CD4-positive, alpha-beta T cell treated with Interleukin-12 subunit alpha and Interleukin-12 subunit beta, for 1 hour (primary cell): ENCODE measurements at places on chromosomes 11 and 22.

- peak; percentile 50 for DNase-seq
These were observed 4.7 kb upstream of the SHISA8 start for GRCh38 chr22:41919357-41920224.

- no peak for DNase-seq
These were observed 121.1 kb upstream of the CRYBB3 start for GRCh38 chr22:25078591-25078990.

- no peak for DNase-seq
These were observed 47.9 kb downstream of the KCNQ1OT1 start for GRCh38 chr11:2651826-2652271.

DNA sequence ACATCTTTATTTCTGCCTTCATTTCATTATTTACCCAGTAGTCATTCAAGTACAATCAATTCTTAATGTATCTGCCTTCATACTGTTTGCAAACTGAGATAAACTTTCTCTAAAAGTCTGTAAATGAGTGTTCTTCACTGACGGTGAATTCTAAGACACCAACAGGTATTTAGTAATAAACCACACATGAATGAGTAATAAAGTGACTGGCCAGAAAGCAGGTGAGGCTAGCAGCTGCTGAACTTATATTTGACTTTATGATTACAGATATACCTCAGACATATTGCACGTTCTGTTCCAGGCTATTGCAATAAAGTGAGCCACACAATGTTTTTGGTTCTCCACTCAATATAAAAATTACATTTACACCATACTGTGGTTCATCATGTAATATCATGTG is 1894.0 kb upstream of the RAG2 start:
- DNase-seq, result no peak

DNA sequence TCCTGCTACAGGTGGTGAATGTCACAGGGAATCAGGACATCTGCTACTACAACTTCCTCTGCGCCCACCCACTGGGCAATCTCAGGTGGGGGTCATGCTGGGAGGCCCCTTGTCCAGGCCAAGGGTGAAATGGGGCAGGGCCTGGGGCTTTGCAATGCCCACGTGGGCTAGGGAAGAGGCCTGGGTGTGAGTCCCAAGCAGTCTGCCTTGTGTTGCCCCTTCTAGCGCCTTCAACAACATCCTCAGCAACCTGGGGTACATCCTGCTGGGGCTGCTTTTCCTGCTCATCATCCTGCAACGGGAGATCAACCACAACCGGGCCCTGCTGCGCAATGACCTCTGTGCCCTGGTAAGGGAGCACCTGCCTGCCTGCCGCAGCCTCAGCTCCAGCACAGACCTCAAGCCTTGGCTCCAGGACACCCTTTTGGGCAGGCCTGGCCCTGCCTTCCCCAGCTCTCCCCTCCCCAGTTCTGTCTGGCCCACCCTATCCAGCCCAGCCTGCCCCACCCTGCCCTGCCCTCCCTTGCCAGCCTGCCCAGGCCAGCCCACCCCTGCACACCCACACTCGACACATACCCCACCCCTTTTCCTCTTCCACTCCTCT is 9.1 kb upstream of the TAGLN start:
- no peak for DNase-seq

- DNase-seq, result no peak
These were observed 163.1 kb downstream of the LARGE1 start for GRCh38 chr22:33757041-33757801.

DNA sequence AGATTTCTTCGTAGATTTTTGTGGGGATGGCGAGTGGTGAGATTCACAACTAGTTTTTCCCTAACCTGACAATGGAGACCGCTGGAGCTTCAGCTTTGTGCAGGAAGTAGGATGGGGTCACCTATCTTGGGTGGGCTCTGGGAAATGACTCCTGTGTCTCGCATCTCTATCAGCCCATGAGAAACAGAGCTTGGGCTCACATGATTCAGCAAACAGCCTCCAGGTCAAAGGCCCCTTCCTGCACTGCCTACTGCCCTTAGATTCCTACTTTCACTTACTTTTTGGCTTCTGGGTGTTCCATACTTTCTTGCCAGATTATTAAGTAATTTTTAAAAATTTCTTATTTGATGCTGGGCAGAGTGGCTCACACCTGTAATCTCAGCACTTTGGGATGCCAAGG is 26.3 kb downstream of the C11orf96 start:
- no peak for DNase-seq

DNA sequence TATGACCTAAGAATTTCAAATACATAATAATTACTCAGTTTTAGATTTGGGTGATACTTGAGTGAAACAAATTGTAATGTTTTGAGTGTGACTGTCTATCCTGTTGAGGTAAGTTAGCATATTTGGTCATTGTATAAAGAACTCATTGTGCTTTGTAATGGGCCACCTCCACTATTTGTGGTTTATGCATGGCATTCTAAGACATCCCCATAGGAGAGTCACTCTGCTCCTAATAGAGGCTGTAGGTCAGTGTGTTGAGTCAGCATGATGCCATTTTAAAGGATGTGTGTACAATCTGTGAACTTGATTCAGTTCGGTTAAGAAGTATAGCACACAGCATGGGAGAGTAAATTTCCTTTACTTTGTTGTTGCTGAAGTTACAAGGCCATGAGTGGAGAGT is 1112.4 kb downstream of the JRKL start:
- no peak for DNase-seq

- no peak for DNase-seq
These were observed 179.3 kb upstream of the B3GAT1 start for GRCh38 chr11:134591338-134591737.

- no peak for DNase-seq
These were observed 187.6 kb upstream of the CCDC90B start for GRCh38 chr11:83473743-83474142.

- DNase-seq, result no peak
These were observed 8.5 kb downstream of the RAB6A start for GRCh38 chr11:73752216-73752867.

DNA sequence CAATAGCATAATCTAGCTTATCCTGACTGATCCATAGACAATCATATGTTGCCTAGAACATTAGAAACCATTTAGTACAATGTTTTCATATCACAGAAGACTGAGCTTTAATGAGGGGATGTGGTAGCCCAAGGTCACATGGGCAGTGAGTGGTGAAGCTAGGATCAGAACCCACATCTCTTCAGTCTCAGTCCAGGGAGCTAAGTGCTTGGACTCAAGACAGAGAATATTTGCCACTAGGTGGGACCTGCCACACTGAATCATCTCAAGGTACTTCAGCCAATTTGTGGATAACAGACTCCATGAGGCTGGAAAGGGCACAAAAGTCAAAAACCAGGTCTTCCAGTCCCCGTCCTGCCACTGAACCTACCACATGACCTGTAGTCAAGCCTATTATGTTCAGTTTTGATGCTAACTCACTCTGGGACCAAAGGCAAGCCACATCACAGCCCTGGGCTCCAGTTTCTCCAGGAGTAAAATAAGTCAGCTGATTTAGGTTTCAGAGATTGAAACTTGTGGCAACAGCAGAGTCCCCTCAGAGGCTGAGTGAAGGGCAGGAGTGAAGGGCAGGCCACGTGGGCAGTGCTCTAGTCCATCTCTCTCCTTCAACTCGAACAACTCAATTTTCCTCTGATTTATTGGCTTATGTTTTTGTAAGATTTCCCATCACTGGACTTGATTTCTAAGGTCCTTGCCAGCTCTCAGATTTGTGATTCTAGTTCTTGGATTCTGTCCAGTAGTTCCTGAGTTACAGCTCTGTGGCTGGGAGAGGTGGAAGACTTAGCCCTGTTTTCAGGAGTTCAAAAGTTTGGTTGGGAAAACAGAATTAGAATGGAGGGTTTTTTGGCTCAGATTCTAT is 84.6 kb upstream of the PHOX2A start:
- DNase-seq, result no peak

DNA sequence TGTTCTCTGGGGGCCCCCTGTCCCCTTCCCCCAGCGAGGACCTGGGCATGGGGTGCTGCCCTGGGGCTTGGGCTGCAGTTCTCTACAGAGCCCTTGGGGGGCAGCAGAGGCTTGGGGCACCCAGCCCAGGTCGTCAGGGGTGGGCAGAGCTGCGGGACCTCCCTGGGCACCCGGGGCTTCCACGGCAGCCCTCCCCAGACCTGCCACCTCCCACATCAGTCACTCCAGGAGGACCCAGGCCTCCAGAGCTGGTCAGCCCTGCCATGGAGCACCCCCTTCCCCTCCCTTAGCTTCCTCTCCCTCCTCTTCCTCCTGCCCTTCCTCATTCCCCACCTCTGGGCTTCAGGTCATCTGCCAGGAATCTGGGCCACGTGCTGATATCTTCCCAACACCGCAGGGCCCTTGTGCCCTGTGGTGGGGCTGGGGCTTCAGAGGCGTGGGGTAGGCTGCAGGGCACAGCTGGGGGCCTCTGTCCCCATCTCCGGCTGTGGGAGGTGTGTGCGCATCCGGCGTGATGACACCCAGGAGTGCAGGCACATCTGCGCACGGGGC is 5.8 kb downstream of the TSPAN4 start:
- peak; percentile 74 for DNase-seq

- peak; percentile 94 for DNase-seq
These were observed at the start of gene ARVCF for GRCh38 chr22:20016734-20017621. ARVCF (minus strand) TSS chr22:20016823; CDS start chr22:19990794, 26,029 bp downstream.

DNA sequence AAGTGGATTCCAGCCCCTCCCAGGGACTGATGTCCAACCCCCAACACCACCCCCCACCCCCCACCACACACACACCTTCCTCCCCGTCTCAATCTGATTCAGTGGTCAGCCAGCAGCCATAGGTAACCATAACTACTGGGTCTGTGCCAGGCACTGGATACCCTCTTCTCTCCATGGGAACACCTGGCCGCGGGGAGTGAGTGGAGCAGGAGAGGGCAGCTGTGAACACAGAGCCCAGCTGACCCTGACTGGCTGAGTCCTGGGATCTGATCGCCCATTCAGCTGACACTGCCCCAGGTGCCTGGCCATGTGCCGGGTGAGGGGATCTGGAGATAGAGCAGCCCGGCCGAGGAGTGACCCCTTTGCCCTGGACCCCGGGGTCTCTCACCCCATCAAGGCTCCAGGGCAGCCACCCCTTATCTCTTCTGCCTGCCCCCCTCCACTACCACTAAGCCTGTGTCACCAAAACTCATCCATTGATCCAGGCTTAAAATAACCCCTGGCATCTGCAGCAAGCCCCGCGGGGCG is 2.6 kb upstream of the SHISA8 start:
- no peak for DNase-seq

GRCh38 chr11:92969293-92969633 is 188 bp upstream of the MTNR1B start:
- no peak for DNase-seq

DNA sequence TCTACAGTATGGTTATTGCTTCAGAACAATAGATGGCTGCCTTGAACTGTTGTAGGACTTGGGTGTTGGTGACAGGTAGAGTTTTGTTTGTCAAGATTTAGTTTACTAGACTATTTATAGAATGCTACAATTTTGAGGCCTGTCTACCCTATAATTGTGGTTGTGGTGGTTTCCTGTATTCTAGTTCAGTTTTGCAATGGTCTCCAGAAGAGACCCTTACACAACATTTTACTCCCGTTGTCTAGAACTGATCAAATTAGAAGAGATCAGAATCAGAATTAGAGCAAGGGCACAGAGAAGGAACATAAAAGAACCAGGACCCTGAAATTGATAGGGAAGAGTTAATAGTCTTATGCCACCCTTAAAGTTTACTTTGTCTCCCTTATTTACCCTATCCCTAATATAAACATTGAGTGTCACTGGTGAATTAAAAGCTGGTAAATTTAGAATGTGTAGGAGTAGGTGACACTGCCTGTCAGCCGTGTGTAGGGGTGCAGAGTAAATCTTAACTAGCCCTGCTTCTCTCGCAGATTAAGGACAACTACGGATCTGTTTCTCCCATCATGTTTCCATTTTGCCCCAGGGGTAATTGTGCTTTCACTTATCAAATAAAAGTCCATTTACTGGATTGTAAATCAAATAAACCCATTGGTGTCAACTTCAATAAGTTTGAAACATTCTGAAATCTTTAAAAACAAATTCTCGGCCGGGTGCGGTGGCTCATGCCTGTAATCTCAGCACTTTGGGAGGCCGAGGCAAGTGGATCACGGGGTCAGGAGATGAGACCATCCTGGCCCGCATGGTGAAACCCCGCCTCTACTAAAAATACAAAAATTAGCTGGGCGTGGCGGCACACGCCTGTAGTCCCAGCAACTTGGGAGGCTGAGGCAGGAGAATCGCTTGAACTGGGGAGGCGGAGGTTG is 10.9 kb upstream of the PHLDB1 start:
- DNase-seq, result no peak

GRCh38 chr11:13681446-13681845 is 13.0 kb downstream of the FAR1 start:
- no peak for DNase-seq

GRCh38 chr22:35330258-35330861 is 30.7 kb downstream of the TOM1 start:
- peak; percentile 64 for DNase-seq

- DNase-seq, result no peak
These were observed 930.4 kb downstream of the OPCML start for GRCh38 chr11:132601875-132602274.

- DNase-seq, result no peak
These were observed 4.4 kb upstream of the SREBF2 start for GRCh38 chr22:41828516-41828915.

- DNase-seq, result no peak
These were observed 56.9 kb upstream of the EIF3D start for GRCh38 chr22:36585841-36586240.

DNA sequence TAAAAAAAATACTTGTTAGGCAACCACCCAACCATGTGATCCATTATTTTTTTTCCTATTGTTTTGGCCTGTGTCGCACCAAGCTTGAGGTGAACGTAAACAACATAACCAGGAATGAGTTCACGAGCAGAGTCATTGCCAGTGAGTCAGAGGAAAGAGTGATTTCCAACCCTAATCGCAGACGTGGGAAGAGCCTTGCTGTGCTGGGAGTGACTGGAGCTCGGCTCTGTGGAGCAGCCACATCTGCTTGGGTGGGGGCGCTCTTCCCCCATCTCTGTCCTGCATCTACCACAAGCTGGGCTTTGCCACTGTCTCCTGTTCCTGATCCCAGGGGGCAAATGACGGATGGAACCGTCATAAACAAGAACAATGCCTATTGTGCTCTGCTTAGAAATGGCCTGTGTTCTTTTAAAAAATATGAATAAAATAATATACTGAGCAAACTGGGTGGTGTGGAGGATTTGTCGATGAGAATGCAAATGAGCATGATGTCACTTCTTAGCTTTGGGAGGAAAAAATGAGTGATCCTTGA is 210.0 kb downstream of the KIRREL3 start:
- DNase-seq, result no peak

DNA sequence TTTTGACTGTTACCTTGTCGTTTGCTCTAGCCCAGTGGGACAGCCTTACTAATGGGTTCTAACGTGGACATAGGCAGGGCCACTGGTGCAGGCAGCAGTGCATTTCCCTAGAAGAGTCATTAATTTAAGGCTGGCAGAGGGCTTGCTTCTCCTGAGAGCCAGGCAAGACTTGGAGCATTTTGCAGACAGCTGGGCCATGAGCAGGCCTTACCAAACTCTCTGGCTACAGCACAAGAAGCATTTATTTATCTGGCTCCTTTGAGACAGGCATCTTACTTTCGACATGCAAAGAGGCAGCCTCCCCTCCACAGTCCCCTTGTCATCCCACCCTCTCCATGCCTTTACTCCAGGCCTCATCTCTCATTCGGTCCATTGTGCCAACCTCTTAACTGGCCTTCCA is 139.9 kb downstream of the CSNK2A3 start:
- DNase-seq, result no peak
